Tibial artery (tissue), 4 donors: ENCODE measurements at places on chromosomes 16 and 17.

GRCh38 chr17:41835214-41835799, 725 bp downstream of the NT5C3B start:
- DNase-seq, result no peak

GRCh38 chr16:68367030-68367429, 56.2 kb downstream of the PRMT7 start:
- DNase-seq, result no peak

DNA sequence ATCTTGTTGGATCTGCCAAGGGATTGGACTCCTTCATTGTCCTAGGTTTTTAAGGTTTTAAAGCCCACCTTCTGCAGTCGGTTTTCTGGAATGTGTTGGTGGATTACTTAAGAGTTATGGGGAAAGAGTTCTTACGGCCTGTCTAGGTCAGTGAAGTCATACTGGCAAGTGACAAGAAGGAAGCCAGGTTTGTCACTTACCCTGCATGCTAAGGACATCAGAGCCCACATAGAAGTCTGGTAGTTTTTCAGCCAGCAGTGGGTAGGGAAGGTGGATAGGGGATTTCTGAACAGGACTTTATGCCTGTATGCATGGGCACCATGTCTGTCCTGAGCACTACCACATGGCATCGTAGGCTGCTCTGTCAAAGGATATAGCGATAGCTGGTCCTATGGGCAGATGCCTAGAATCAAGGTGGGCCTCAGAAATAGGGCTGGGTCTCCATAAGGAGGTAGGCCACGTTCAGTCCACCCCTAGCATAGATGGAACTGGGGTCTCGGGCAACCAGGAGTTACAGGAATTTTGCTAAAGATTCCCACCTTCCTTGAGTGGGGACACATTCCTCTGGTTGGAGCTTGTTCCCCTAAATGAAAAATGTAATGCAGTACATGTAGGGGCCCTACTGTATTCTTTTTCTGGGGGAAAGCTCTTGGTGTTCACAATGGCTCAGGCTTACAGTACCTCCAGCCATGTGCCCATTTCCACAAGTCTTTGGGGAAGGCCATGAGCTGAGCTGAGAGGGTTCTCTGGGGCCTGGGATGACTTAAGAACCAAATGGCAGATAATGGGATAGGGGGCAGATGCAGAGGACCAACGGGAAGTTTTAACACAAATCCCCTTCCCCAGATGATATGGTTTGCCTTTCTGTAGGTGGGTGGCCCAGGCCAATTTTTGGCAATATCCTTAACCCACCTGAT, 27.5 kb downstream of the TRPV2 start:
- DNase-seq, result no peak

DNA sequence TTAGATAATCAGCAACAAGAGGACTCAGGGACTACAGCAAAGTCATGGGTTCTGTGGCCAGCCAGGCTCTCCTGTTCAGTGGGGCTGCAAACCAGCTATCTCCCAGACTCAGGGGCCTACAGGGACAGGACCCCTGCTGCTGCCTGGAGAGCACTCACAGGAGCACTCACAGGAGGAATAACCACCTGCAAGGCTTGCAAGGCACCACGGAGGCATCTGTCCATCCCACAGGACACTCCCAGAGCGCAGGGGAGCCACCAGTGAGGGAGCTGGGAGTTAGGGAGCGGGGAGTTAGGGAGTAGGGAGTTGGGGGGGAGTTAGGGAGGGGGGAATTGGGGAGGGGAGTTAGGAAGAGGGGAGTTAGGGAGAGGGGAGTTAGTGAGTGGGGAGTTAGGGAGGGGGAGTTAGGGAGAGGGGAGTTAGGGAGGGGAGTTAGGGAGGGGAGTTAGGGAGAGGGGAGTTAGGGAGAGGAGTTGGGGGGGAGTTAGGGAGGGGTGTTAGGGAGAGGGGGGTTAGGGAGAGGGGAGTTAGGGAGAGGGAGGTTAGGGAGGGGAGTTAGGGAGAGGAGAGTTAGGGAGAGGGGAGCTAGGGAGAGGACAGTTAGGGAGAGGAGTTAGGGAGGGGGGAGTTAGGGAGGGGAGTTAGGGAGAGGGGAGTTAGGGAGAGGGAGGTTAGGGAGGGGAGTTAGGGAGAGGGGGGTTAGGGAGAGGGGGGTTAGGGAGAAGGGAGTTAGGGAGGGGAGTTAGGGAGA, 5.7 kb downstream of the CANT1 start:
- peak; percentile 53 for DNase-seq

GRCh38 chr17:81869221-81870130, 1.7 kb downstream of the ARHGDIA start:
- no peak for DNase-seq

DNA sequence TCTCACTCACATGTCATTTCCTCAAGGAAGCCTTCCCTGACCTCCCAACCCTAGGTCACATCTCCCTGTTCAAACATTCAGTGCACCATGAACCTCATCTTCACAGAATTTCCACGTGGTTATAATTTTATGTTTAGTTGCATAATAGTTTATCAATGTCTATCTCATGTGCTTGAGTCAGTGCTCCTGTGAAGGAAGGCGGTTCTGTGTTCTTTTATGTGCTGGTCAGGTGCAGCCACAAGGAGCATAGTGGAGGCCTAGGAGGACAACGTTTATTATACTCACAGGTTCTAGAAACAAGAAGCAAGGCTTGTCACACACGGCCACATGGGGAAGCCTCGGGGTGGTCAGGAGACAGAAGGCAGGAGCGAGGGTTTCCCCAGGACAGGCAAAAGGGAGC, 34.5 kb upstream of the SCNN1B start:
- DNase-seq, result no peak

DNA sequence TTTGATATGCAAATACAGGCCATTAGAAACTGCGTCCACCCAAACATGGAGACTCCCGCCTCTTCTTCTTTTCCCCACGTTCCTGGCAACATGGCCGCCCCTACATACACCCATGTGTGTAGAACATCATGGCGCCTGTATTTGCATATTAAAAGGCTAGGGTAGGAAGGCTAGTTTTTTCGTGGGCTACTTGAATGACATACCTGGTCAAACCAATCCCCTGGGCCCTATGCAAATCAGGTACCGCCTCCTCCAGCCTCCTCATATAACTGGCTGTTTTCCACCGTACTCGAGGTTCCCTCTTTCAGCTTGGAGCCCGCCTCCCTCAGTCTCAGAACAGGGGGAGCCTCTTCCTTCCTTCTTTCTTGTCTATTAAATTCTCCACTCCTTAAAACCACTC, 840 bp upstream of the CD300LB start:
- DNase-seq, result peak; percentile 79

DNA sequence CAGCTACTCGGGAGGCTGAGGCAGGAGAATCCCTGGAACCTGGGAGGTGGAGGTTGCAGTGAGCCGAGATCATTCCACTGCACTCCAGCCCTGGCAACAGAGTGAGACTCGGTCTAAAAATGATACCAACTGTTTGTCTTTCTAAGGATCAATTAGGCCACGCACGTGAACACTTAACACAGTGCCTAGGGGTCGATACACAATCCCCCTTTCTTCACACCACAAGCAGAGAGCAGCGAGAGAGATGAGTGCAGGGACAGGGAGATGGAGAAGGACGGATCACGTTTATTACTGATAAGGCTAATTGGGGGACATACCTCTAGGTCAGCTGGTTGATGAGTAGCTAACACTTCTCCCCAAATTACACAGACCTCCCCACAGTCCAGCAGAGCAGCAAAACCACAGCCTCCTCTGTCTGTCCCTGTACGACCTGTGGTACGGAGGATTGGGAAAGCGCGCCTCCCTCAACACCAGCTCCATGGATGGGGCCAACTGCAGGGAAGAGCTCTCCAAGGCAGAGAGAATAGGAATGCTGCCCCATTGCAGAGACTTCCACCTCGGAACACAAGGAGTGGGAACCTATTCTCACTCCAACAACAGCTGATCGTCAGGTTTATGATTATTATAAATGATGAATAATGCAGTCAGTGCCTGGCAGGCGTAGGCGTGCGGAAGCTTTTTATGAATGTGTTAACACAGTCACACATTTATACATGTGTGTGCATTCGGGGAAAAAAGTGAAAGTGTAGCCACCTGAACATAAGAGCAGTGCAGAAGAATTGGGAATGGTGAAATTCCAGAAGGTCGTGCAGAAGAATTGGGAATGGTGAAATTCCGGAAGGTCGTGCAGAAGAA, 155.1 kb downstream of the C16orf95 start:
- no peak for DNase-seq

DNA sequence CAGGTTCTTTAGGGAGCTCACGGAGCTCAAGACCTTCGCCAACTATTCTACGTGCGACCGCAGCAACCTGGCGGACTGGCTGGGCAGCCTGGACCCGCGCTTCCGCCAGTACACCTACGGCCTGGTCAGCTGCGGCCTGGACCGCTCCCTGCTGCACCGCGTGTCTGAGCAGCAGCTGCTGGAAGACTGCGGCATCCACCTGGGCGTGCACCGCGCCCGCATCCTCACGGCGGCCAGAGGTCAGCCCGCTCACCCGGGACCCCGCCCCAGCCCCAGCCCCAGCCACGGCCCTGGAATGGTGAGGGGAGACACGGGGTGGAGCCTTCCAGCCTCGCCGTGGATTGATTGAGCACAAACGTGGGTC, 13.5 kb downstream of the SARM1 start:
- no peak for DNase-seq

- DNase-seq, result no peak
Measured at GRCh38 chr17:68161644-68162428, 86.0 kb upstream of the AMZ2 start.

- no peak for DNase-seq
Measured at GRCh38 chr16:79318143-79318899, 282.2 kb downstream of the MAF start.

DNA sequence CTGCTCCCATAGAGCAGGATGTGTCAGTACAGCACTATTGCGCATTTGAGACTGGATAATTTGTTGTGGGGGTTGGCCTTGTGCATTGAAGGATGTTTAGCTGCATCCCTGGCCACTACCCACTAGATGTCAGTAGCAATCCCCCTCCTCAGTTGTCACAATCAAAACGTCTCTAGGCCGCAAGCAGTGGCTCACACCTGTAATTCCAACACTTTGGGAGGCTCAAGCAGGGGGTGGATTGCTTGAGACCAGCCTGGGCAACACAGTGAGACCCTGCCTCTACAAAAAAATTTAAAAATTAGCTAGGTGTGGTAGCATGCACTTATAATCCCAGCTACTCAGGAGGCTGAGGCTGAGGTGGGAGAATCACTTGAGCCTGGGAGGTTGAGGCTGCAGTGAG, 48.4 kb downstream of the CENPV start:
- no peak for DNase-seq

GRCh38 chr17:50719924-50720794, 756 bp downstream of the LUC7L3 start:
- no peak for DNase-seq

- no peak for DNase-seq
Measured at GRCh38 chr17:81193051-81193410, 27.0 kb upstream of the AATK start.

DNA sequence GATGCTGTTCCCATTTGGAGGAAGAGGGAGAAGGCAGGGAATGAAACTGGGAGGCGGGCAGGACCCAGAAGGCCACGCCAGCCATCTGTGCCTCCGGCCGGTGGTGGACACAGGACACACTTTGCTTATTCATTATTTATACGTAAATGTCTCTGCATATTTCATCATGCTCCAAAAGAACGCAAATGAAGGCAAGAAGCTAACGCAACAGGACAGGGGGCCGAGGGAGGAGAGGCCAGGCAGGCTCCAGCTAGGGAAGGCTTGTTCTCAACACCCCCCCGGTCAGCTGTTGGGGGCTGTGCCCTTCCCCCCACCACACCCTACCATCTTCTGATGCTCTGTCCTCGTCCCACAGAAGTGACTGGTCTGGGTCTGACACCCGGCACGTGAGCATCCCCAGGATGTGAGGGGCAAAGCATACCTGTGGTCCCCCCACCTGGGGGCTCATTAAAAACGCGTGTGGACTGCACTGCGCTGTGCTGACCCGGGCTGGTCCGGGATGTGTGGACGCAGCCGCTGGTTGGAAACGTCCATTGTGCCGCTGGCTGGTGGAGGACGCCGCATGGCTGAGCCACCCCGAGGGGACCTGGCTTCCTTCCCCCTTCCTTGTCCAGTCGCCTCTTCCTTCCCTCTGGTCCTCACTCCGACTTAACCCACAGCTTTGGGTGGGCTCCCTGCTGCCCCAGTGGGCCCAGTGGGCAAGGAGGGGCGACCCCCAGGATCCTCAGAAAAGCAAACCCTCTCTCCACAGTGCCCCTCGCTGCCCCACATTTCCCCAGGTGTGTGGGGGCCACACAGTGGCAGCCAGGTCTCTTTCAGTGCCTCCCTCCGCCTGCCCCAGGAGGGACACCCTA, 46.4 kb upstream of the ENPP7 start:
- DNase-seq, result no peak

- DNase-seq, result no peak
Measured at GRCh38 chr17:42669977-42670788, 6.6 kb downstream of the PLEKHH3 start.

GRCh38 chr16:65601781-65602180, 479.9 kb upstream of the CDH11 start:
- no peak for DNase-seq

DNA sequence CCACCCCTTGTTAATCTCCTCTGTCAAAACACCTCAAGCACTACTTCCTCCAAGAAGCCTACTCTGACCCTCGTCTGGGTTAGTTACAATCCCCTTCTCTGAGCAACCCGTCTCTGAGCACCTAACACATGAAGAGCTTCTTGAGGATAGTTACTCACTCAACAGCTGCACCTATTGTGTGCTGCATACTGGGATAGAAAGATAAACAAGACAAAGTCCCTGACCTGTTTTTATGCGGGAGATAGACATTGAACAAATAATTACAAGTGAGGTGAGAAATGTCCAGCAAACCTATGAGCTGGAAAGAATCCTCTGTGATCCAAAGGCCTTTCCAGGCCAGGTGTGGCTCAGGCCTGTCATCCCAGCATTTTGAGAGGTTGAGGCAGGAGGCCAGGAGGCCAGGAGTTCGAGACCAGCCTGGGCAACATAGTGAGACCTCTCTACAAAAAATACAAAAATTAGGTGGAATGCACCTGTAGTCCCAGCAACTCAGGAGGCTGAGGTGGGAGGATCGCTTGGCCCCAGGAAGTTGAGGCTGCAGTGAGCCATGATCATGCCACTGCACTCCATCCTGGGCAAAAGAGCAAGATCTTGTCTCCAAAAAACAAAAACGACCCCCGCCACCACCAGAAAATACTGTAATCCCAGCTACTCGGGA, 5.5 kb upstream of the ZNF771 start:
- no peak for DNase-seq
